ENCODE measurements at places on chromosomes 3 and 15. TPM values are rescaled to one million over a fixed set of nuclear protein-coding genes. Genes with fewer than 3 reads are reported as not detected.

ALDH1A3 gene
- total RNA-seq, result 52.1 TPM

SHC4 gene
- total RNA-seq, result 0.18 TPM

CPN2 gene
- total RNA-seq, result not detected

SLC51A gene
- not detected for total RNA-seq

ST8SIA2 gene
- total RNA-seq, result not detected

GAP43 gene
- not detected for total RNA-seq

KBTBD12 gene
- not detected for total RNA-seq

SEMA7A gene
- 1.3 TPM for total RNA-seq

DNA sequence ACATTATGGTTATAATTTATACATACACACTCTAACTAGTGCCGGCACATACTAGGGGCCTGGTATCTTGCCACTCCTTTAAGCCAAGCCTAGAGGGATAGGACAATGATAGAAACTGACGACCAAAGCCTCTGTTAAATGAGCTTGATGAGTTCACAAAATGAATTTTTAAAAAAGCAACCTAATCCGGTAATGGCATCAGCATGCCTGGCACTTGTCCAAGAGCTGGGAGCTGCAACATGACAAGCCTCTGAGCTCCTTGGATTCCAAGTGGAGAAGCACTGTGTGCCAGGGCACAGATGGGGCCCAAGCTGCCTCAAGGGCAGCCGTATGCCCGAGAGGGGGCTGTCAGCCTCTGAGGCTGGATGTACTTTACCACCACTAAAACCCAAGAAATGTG, 9.7 kb downstream of the ETV5 start:
- peak; percentile 22 for DNase-seq

GRCh38 chr3:188948997-188949389, 222.8 kb upstream of the TPRG1 start:
- no peak for DNase-seq

DNA sequence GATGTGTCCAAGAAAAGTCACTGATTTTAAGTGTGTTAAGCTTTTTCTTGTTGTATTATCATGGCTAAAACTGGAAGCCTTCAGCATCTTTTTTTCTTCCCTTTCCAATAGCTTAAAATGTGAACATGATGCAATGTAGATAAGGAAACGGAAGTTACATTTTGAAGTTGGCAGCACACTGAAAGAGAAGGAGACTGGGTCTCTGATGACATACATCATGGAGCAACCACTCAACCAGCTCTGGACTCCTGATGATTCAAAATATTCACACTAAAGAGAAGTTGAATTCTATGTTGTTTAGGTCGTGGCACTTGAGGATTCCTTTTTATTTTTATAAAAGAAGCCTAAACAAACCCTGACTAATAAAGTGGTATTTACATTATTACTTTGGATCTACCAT, 488.3 kb upstream of the ALCAM start:
- DNase-seq, result no peak

DNA sequence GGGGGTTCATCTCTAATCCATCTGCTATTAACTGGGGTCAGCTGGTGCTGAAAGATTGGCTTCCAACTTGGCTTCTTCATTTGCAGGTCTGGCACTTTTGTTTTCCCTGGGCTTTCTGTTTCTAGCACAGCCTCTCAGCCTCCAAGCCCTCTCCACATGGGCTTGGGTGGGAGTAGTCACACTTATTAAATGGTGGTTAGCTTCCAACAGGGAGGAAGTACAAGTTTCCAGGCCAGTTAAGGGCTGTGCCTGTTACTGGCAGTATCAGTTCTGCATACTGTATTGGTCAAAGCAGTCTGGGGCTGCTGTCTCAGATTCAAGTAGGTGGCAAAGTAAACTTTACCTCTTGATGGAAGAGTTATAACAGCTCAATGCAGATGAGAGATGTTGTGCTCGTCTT, 627.1 kb upstream of the CCDC54 start:
- DNase-seq, result no peak

DNA sequence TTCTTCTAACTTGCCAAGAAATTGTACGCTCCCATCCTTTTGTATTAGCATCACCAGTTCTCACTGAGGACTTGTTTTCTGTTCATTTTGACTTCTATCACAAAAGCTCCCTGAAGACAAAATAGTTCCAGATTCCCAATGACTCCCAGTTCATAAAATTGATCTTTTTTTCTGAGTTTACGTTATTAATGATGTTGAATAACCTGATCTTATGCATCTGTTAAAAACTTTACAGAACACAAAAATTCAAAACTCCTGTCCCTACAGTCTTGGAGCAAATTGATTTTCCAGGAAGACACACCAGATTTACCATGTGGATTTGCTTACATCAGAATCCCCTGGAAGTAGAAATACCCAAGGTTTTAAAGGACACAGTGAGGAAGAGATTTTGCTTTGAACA, 8.3 kb upstream of the KCNMB2 start:
- no peak for DNase-seq

- no peak for DNase-seq
Observed at GRCh38 chr15:28005004-28005527, 94.0 kb downstream of the OCA2 start.

DNA sequence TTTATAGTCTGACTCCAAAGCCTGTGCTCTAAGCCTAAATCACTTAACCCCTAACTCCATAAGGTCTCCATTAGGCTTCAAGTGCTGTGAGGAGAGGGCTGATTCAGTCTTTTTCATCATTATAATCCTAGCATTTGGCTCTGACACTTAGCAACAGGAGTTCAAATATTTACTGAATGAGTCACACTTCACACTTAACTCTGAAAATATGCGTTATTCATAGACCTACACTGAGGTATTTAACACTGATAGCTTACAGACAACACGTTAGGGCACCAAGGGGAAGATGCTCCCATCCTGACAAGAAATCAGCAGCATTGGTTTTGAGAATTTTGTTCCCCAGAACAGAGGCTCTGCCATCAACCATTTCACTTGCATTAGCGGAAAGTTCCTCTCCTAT, 53.5 kb downstream of the MSL2 start:
- peak; percentile 67 for DNase-seq

DNA sequence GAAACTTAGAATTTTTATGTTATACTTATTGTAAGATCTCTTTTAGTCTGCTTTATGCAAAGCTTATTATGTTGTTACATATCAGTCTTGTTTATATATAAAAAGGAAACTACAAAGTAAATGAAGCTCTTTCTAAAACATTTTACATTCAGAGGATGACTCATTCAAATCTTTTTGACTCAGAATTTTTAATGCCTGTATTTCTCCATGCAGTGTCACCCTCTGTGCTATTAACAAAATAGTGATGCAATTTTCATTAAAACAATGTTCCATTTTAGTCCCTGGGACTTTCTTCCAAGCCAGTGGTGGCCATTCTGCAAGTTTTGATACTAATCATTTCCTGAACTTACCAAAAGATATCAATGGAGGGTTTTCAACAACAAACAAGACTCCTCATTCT, 216.1 kb downstream of the NAALADL2 start:
- DNase-seq, result no peak

- no peak for DNase-seq
Observed at GRCh38 chr3:193702967-193703366, 110.0 kb downstream of the OPA1 start.

- no peak for DNase-seq
Observed at GRCh38 chr3:14925729-14926591, 21.4 kb upstream of the NR2C2 start.

DNA sequence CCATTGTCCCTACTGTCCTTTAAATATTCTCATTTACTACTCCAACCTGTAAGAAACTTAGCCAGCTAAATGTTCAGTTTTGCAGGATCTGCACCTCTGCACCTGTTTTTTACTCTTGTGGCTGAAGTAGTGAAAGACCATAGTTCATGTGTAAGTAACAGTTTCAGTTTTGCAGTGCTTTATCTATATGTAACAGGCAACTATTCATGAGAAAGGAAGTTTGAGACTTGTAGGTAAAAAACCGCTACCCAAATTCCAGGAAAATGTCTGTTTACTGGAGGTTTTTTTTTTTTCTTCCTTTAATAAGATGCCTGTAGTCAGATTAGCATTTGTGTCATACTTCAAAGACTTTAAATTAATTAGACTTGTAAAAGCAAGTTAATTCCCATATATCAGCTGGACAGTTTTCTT, 25.4 kb upstream of the MBNL1 start:
- DNase-seq, result no peak

- DNase-seq, result no peak
Observed at GRCh38 chr3:147653367-147653923, 244.3 kb downstream of the ZIC1 start.

DNA sequence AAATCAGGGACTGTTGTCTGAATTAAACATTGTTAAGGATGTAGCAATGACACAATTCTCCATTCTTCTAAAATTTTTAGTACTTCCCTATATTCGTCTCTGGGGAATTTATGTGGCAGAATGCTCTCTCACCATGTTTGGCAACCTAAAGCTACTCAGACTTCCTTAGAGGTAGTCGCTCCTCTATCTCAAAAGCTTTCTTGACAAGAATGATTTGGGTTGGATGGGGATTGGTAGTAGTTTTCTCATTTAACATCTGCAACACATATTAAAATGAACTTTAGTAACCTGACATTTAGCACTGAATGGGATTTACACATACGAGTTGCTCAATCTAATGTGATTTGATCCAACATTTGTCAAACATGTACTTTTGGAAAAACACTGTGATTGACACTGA, 233.3 kb downstream of the RBMS3 start:
- DNase-seq, result no peak

DNA sequence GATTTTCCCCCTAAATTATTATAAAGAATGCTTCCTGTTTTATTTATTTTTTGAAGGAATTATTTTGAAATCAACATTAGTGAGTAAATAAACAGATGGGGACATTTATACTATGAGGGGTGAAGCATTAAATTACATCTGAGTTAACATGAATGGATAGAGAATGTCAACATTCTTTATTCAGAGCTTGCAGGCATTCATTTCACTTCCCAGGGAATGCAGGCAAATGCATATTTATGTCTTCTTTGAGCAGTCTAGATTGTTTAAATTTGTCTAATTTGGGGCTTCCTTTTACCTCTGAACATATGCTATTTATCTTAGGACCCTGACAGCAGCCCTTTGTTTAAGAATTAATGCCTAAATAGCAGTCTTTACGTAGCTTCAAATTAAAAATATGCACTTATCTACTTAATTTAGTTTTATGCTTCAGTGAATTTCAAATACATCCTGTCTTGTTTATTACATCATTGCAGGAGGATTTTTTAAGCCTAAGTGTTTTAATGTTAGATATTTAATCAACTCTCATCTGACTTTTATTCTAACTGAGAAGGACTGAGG, 630.5 kb upstream of the LMCD1 start:
- no peak for DNase-seq

DNA sequence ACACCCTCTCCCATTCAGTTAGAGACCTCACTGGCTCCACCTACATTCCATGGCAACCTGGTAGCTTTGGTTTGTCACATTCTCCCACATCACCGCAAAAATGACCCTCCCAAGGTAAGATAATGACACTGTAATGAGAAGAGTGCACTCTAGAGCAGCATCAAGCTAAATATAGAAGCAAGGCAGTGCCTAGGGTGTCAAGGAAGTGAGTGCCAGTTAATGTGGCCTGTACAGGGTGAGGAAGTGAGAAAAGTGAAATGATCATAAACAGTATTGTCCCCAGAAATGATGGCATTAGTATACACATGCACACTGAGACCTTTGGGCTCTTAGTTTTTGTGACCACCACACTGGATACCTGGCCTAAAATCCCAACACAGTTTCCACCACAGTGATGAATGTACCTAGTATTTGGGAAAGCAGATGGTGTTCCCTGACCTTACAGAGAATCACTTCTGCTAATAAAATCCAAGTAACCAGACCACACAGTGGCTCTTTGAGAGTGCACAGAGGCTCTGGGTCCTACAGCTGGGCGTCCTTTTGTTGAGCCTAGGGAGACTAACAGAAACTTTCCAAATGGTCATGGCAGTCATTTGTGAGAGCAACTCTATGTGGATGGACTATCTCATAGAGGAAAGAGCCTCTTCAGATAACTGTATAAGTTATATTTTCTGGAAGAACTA, 106.6 kb downstream of the ARPP21 start:
- no peak for DNase-seq

- no peak for DNase-seq
Observed at GRCh38 chr15:68228971-68229385, 550 bp downstream of the CLN6 start.

GRCh38 chr15:42035435-42035761, 14.6 kb upstream of the PLA2G4E start:
- no peak for DNase-seq

DNA sequence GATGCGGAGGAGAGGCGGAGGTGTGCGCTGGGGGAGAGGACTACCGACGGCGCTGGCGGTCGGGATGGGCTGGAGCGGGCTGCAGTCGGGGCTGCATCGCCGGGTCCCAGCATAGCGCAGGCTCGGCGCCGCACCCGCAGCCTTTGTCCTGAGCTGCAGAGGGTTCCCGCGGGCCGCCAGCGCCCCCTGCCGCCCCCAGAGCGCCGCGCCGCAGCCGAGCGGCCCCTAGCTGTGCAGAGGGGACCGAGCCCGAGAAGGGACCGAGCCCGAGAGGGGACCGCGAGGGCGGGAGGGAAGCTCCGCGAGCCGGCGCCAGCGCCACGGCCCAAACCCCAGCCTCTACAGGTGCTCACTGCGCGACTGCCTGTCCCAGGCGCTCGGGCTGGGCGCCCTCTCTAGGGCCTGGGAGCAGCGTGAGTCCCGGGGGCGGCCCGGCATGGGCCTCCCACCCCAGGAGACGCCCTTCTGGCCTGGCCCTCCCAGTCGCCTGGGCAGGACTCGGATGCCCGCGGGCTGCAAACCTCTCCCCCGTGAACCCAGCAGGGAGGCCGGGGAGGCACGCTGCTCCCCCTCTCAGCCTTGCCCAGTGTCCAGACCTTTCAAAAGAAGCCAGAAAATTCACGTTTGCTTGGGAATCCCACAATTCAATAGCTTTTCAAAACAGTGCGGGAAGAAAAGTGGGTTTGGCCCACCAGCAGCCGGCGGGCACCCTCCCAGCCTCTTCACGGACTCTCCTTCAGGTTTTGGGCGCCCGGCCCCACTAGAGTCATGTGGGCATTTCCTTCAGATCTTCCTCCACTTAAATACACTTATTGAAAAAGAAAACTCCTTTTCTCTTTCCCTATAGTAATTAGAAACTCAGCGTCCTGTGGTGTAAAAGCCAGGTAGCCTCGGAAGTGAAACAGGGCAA, 134.7 kb downstream of the TPRA1 start:
- no peak for DNase-seq

DNA sequence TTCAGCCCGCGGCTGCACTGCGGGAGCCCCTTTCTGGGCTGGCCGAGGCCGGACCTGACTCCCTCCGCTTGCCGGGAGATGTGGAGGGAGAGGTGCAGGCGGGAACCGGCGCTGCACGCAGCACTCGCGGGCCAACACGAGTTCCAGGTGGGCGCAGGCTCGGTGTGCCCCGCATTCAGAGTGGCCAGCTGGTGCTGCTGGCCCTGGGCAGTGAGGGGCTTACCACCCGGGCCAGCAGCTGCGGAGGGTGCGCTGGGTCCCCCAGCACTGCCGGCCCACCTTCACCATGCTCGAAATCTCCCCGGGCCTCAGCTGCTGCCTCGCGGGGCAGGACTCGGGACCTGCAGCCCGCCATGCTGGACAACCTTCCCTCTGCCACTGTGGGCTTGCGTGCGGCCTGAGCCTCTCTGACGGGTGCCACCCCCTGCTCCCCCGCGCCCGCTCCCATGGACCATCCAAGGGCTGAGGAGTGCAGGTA, 733.5 kb upstream of the CCDC54 start:
- no peak for DNase-seq

Measured in pulmonary artery endothelial cell (primary cell).